Keratinocyte (primary cell): ENCODE measurements at places on chromosomes 12 and 14.

GRCh38 chr14:36222337-36222736 lies 45.8 kb upstream of the PTCSC3 start:
- DNase-seq: no peak

GRCh38 chr12:66662179-66662578 lies 16.7 kb downstream of the GRIP1 start:
- DNase-seq: peak; percentile 11

DNA sequence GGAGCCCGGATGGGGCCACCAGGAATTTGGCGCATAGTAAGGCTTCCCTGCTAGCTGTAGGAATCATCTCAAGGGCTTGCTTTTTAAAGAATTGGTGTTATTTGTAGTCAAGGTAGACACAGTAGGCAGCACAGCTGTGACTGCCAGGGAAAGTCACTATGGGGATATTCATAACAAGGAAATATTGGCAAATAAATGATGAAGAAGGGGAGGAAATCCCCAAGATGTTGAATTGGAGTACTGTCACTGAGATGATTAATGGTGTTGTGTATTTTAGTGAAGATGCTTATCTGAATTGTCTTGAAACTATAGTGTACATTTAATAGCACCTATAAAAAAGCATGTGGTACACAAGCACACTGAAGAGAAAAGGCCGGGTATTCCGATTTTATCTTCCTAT lies 118.9 kb downstream of the NPAS3 start:
- no peak for DNase-seq

DNA sequence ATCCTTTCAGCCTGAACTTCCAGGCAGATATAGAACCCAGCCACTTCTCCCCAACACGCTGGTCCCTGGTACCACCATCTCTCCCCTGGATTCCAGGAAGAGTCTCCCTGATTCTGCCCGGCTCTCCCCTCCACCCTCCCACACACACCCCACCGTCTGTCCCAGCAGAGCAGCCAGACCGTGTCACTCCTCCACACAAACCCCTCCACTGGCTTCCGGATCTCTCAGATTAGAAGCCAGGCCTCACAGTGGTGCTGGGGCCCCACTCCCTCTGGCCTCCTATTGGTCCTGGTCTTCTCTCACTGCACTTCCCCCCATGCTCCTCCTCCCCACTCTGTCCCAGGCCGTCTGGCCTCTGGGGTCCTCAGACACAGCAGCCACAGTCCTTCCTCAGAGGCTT lies 52.4 kb upstream of the CDKN3 start:
- DNase-seq: no peak

GRCh38 chr14:78401866-78402265 lies 231.7 kb downstream of the NRXN3 start:
- DNase-seq: no peak

- DNase-seq: no peak
These were observed 5.9 kb upstream of the RERG start for GRCh38 chr12:15227004-15227679.

GRCh38 chr12:50964432-50964831 lies 12.1 kb downstream of the HIGD1C start:
- DNase-seq: no peak

GRCh38 chr12:103705927-103706326 lies 118.9 kb downstream of the STAB2 start:
- DNase-seq: no peak

DNA sequence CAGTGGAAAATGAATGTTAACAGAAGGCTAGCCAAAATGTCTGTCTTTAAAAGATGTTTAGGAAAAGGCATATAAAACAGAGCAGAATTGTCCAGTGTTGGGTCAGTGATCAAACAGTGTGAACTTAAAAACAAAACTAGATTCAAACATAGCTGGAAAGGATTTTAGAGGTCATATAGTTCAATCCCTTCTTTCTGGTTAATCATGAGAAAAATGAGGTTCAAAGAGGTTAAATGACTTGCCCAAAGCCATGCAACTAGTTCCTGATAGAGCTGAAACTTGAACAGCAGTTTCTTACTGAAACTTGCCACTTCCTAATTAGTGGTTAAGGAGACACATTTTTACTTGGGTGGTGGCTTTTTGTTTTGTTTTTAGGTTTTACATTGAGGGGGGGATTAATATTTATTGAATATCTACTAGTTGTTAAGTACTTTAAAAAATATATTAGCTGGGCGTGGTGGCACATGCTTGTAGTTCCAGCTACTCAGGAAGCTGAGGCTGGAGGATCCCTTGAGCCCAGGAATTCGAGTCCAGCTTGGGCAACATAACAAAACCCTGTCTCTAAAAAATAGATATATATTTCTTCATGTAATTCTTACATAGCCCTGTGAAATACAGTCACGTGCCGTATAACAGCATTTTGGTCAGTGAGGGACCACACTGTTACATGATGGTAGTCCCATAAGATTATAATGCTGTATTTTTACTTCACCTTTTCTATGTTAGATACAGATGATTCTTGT lies 20.4 kb downstream of the ACVR1B start:
- DNase-seq: no peak

DNA sequence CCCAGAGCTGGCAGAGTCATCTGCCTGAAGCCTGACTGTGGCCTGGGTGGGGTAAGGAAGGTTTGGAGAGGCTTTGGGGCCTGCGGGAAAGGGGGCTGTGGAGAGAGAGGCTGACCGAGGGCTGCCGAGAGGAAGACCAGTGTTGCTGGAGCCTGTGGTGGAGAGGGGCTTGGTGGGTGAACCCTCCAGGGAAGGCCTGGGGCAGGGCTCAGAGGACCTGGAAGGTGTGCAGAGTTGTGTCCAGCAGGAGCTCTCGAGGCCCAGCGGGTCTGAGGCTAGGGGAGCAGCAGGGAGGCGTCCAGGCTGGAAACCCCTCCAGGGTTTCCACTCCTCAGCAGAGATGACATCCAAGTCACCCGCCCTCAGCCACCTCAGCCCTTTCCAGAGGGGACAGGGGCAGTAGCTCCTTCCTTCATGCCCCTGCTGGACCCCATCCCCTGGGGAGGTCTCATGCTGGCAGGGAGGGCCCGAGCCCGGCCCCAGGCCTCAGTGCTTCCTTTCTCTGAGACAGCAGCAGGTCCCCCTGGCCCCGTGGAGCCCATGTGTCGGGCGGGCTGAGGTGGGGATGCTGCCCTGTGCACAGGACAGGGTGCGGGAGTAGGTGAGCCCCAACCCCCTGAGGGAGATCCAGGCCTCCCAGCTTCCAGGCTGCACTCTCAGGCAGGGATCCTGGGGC lies 8.4 kb downstream of the CEP170B start:
- no peak for DNase-seq

DNA sequence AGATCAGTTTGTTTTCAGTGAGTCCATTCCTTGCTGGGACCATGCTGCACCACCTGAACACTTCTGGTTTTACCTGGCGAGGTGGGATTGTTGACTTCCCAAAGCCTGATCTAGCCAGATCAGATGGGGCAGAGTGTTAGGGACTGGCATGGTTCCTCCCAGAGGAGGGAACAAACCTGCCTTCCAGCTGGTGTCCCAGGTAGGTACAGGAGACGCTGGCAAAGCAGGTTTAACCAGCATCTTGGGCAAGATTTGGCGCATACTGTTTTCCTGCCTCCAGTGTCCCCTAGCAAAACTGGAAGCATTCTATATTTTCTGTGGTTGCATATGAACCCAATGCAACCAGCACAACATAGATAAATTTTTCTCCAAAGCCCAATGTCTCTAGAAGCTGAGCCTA lies 14.6 kb upstream of the FOS start:
- no peak for DNase-seq

- DNase-seq: no peak
These were observed 31.7 kb upstream of the MMP19 start for GRCh38 chr12:55874443-55874842.

DNA sequence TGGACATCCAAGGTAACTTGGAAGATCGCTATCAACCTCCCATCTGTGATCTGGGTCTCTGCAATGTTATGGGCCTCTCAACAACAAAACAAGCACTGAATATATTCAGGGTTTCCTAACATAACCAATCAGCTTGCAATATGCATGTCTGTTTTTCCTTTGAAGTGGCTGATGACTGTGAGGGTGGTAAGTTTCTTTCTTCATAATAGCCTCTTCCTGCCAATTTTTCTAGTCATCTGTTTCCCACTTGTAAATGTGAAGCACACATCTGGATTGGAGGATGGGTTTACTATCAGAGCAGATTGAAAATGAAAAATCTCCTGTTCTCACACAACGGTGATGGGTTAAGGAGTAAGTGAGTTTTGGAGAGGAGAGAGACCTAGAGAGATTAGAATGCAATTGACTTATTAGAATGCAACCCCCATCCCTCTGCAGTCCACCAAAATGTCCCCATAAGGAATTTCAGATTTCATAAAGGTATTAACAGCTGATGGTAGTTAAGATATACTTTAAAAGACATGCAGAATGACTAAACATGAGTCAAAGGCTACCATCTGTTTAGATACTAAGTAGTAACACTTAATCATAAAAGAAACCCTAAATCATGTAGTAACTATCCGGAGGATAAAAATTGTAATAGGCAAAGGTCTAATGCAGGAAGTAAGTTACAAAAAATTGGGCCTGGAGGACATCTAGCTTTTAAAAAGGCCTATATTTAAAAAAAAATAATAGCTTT lies 58.4 kb upstream of the SAV1 start:
- DNase-seq: peak; percentile 28

- no peak for DNase-seq
These were observed 20.6 kb downstream of the PTHLH start for GRCh38 chr12:27951898-27952297.
